Foreskin fibroblast (primary cell): ENCODE measurements at places on chromosomes 4 and X.
A peak's percentile ranks its signal among the peaks of the same experiment; 100 is the strongest.

GRCh38 chrX:151970661-151971060, 3.8 kb downstream of the GABRE start:
- peak; percentile 89 for DNase-seq

DNA sequence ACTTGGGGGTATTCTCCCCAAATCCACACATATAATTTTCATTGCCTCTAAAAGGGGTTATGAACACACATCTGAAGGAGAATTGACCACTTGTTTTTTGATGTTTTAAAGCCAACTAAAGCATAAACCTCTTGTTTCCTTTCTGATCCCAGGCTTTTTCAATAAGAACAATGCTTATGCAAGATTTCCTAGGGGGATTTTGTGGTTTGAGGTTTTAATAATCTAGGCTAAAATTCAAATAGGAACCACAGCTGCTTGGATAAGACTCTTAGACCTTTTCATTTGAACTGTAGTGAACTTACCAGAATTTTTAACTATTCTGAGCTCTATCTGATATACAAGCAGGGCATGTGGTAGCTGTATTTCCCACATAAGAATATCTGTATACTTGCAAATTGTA, 651.1 kb downstream of the ANKRD50 start:
- DNase-seq, result peak; percentile 67

- DNase-seq, result peak; percentile 33
Observed at GRCh38 chr4:47221721-47222120, 190.4 kb downstream of the GABRB1 start.

GRCh38 chr4:108796173-108796572, 33.3 kb upstream of the ETNPPL start:
- DNase-seq, result no peak

DNA sequence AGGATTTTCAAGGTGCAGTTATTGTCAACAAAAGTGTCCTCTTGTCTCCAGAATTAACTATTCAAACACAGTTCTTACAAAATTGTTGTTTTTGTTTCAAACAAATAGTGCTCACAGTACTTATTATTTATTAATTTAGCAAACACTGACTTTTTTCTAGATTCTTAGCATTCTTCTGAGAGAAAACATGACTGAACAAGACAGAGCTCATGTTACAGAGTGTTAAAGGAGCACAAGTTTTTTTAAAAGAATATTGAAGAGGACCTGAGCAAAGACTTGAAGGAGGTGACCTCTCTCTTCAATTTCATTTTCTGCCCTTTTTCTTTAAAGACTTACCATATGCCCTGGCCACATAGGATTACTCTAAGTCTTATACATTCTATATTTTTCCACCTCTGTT, 2220.3 kb upstream of the AGA start:
- no peak for DNase-seq
